Panc1 (cell line): ENCODE measurements at places on chromosomes 7 and 10. TPM values are rescaled to one million over a fixed set of nuclear protein-coding genes. Genes with fewer than 3 reads are reported as not detected.

Gene OR9A2
- not detected for total RNA-seq

DNA sequence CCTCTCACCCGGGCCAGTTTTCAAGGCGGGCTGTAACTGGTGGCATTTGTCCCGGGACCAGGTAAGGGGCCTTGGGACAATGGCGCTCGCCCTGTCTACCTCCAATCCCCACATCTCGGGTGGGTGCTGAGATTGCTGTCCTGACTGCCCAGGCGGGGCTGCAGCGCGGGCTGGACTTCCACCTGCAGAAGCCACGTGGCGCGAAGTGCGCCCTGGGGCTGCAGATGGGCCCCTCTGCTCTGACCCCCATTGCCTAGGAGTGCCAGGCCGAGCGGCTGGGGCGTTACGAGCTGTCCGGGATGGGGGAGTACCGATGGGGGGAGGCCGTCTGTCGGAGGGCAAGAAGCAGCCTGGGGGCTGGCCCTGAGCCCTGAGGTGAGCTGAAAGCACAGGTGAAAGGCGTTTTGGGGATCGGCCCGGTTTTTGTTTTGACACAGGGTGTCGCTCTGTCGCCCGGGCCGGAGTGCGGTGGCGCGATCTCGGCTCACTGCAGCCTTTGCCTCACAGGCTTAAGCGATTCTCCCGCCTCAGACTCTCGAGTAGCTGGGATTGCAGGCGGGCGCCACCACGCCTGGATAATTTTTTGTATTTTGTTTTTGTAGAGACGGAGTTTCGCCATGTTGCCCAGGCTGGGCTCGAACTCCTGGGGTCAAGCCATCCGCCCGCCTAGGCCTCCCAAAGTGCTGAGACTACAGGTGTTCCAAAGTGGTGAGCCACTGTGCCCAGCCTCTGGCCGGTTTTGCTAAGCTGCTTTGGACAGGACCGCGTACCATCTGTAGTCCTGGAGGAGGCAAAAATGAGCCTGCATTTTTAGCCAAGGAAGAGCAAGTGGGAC, at the start of gene SFXN2:
SFXN2 (plus strand) TSS at position 16 of the 835 bp plus-strand sequence. CDS start 12,001 bp downstream, outside the sequence.
- no peak for DNase-seq

DNA sequence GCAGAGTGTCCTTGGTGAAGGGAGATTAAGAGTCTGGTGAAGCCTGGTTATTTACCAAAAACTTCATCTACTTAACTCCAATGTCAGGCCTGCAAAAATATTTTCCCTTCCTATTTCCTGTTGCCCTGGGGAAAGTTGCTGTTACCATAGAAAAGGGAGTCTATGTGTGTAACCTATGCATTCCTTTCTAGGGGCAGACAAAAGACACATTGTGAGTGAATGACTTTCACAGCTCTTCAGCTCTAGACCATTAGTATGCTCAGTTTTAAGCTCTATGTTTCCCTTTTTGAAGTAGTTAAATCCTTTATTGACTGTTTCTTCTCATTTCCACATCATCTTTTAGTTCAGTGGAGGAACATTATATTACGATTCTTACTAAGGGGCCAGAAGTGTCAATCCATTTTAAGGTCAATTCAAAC, 45.6 kb upstream of the SGCE start:
- DNase-seq, result no peak

Gene ASZ1
- total RNA-seq, result not detected

- DNase-seq, result no peak
Observed at GRCh38 chr7:505171-505570, 14.5 kb downstream of the PDGFA start.

Gene KCNH2
- 1.8 TPM for total RNA-seq

DNA sequence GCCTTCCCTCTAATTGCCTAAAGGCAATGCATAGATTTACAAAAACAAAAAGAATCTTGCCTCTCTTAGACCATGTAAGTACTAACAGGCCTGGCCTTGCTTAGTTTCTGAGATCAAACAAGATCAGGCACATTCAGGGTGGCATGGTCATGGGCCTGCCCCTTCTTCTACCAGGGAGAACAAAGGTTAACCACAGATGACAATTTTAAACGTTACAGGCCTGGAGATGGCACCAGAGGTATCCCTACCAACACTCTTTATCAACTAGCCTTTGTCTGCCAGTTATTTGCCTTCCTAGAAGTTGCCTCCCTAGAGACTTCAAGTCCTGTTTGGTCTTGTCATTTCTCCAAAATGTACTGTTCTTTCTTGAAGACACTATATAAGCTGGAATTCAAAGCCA, 252.6 kb downstream of the DOCK4 start:
- peak; percentile 17 for DNase-seq

DNA sequence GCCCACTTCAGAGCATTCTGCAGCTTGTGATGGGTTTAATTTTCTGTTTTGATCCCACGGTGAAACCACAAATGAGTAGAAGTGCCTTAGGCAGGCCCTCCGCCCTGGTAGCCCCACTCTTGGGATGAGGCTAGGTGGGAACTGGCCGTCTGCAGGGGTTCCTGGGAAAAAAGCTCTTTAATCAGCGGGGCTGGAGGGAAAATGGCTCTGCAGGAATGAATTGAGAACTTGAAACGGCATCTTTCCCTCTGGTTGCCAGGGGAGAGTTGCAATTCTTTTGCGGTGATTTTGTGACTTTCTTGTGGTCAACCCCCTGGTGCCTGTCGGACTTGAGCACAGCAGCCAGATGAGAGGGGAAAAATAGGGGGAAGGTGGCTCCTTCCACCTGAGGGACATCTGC, 32.7 kb downstream of the COL26A1 start:
- DNase-seq, result no peak

- DNase-seq, result no peak
Observed at GRCh38 chr7:116574025-116574822, 49.4 kb downstream of the CAV1 start.

Gene MNX1
- total RNA-seq, result 3.6 TPM

Gene OR2A12
- not detected for total RNA-seq

- no peak for DNase-seq
Observed at GRCh38 chr7:22544245-22544644, 44.3 kb upstream of the STEAP1B start.

Gene LRRN3
- 0.15 TPM for total RNA-seq

Gene POU6F2
- total RNA-seq, result not detected

GRCh38 chr10:30877111-30877510, 154.6 kb downstream of the ZNF438 start:
- no peak for DNase-seq

Gene CHRM2
- not detected for total RNA-seq

DNA sequence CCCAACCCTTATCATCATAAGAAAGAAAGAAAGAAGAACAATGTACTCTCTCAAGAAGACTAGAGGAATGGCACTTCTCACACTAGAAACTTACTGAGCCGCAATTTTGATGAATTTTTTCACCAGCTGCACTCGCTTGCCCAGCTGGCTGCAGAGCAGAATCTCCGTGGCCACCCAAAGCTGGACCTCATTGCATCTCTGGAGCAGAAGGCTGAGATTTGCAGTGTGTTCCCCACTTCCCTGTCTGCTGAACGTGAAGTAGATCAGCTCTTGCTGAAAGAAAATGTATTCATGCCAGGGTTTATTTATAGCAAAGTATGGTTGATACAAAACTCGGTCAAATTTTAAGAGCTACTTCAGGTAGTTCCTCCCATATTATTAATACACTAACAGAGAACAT, 199.3 kb upstream of the CDCA7L start:
- no peak for DNase-seq

- DNase-seq, result no peak
Observed at GRCh38 chr10:30730306-30730705, 100.8 kb upstream of the LYZL2 start.

GRCh38 chr10:99540657-99541531, 8.2 kb downstream of the NKX2-3 start:
- DNase-seq, result no peak

DNA sequence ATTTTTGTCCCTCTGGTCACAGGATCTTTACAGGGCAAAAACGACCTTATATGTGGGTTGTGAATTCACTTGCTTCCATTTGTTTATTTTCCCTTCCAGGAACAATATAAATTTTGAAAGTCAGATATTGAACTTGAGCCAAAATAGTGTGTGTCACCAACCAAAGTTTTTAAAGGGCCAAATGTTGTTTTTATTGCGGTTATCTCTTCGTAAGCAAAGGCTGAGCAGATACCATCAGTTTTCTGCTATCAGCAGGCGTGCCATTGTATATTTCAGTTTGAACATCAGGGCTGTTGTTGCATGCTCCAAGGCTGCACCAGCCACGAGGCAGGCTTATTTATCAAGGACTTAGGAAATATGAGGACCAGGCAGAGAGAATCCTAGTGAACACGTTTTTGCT, 160.3 kb downstream of the PAXIP1 start:
- DNase-seq, result no peak

Gene GLI3
- 3.7 TPM for total RNA-seq

DNA sequence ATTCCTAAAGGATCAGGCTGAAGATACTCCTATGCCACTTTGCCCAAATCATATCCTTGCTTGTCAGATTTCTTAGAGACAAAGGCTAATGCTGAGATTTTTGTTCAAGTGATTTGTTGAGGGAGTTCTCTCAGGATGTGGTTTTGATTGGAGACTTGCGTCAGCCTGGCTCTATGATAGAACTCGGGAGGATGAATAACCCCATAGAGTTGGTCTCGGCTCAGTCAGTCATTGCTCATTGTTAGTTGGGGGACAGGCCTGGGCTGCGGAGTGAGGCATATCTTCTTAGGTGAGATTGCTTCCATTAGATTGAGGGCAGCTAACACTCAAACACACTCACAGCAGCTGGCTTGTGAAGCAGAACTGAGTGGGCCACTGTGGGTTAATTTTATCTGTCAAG, 203.4 kb downstream of the KIF20B start:
- DNase-seq, result no peak

- no peak for DNase-seq
Observed at GRCh38 chr7:116433246-116433645, 66.3 kb upstream of the CAV2 start.

Gene C10orf105
- total RNA-seq, result not detected

GRCh38 chr7:44288811-44289340, 36.5 kb downstream of the CAMK2B start:
- DNase-seq, result no peak

DNA sequence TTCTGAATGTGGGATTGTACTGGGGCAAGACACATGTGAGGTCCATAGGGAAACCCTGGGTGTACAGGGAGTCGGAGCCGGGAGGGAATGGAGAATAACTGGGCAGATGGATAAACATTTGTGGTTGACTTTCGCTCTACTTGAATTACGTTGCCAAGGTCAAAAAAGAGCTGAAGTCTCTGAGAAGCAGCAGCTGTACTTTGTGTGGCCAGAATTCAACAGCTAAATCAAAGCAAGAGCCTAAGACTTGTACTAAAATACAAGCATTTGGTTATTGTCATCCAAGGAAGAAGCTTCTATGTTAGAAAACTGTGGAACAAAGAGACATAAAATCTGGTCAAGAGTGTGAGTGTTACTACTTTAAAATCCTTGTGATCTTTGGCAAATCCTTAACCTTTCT, 457.2 kb downstream of the ARL4A start:
- no peak for DNase-seq

DNA sequence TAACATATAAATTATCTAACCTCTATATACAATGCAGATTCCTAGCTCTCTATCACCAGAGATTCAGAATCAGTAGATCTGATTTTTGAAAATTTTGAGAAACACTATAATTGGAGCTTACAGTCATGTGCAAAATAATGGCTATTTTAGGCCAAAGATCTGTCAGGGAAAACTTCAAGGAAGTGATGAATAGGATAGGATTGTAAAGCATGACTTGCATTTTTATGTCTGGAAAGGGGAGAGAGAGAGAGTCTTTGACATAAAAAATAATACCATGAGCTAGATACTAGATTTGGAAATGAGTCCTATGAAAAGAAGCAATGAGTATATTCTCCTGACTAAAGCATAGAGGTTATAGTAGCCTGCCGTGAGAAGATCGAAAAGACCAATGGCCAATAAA, 181.1 kb downstream of the SDHAF3 start:
- DNase-seq, result no peak

Gene SPDYE18
- not detected for total RNA-seq
